ENCODE measurements at places on chromosomes 2 and 18. TPM values are rescaled to one million over a fixed set of nuclear protein-coding genes. Genes with fewer than 3 reads are reported as not detected.

DNA sequence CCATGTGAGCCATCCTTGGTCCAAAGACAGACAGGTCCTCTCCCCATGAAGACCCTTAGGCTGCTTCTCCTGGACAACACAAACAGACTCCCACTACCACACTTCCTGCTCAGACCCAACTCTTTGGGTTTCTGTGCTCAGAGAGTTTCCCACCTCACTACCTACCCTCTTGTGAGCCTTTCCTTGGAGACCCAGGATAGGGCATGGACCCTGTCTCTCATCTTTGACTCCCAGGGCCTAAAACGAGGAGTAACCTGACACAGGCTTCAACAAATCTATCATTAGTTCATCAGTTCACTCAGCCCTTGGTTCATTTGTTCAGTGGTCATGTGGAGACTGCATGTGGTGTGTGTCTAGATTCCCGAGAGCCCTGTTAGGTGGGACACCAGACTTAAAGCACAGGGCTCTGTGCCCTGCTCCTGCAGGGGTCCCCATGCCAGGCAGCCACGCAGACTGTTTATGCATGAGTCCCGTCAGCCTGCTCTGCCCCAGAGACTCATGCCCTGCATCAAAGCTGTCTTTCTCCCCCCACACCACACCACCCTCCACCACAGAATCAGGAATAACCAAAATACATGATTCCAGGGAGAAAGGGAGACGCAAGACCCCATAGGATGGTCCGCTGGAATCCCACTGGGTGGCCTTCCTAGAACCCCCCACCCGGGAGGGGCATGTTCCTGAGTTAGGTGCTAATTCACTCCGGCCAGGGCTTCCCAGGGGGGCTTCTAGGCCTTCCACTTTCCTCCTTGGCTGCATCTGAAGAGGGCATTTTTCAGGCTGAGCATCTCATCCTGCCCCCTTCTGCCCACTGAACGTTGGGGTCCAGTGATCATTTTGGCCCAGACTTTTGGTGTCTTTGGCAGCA, 100.2 kb upstream of the TEX51 start:
- H3K27ac ChIP-seq, result no peak overlapping the region
- no peaks in the 10 kb centered on the region for H3K36me3 ChIP-seq
- H3K4me1 ChIP-seq, result no peaks in the 10 kb centered on the region
- no peak overlapping the region for H3K4me3 ChIP-seq

Gene CD28
- total RNA-seq, result 0.82 TPM

DNA sequence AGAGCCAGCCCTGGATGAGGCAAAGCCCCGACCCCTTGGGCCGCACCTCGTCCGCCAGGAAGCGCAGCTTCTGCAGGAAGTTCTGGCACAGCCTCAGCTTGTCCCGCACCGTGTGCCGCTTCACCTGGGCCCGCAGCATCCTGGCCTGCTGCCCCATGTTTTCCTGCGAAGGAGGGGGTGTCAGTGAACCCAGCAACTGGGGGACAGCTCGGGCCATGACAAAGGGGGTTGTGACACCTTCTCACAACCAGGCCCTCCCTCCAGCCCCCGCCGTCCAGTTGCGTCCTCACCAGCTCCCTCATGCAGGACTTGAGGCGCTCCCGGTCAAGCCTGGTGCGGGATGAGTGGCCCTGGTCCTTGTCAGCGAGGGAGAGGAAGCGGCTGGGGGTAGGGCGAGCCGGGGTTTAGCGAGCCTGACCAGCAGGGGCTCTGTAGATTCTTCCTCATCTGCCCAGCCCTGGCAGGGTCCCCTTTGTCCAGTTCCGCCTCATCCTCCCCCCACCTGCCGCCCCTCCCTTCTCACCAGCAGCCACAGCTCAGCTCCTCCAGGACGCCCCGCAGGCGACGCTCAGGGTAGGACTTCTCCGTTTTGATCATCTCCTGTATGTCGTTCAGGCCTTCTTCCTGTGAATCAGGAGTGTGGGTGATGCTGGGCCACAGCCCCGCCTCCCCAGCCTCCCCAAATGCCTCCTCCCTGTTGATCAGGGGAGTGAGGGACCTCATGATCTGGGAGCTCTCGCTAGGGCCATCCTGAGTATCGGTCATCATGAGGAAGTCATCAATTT, 606 bp downstream of the OTOF start:
- no peaks in the 10 kb centered on the region for H3K4me1 ChIP-seq
- H3K4me3 ChIP-seq, result no peak overlapping the region
- DNase-seq, result no peak
- no peaks in the 10 kb centered on the region for H3K36me3 ChIP-seq
- H3K27ac ChIP-seq, result no peak overlapping the region

Gene REG3A
- total RNA-seq, result not detected

DNA sequence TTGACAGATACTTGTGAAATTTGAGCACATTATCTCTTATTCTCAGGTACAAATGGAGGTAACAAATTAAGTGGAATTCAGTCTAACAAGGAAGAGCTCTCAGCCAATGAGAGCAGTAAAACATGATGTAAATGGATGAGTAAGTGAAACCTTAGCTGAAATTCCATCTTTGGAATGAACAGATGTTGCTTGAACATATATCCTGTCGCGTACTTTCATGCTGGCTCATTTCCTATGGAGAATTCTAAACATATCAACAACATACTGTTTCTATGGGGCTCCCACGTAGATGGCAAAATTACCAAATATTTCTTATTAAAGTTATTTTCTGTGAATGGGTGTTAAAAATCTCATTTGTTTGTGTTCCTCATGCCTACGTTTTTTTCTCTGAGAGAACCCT, 256.3 kb upstream of the LINC00305 start:
- no peak for DNase-seq
- H3K4me1 ChIP-seq, result no peaks in the 10 kb centered on the region
- no peak overlapping the region for H3K4me3 ChIP-seq
- no peaks in the 10 kb centered on the region for H3K27me3 ChIP-seq
- no peaks in the 10 kb centered on the region for H3K36me3 ChIP-seq

Gene GALNT3
- 0.16 TPM for total RNA-seq

DNA sequence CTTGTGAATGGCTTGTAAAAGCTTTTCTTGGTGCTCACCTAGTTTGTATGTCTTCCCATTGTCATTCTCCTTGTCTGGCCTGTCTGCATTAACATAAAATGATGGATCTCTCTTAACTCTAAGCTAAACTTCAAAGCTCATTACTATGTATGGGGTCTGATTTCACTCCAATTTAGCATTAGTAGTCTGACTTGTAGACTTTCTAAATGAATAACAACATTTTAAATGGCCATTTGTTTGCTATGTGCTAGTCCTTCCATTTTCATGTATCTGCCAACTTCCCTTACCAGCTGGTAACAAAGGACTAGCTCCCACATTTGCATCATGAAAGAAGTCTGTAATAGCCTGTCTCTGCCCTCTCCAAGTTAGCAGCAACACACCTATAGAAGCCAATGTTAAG, 324.2 kb upstream of the RGPD4 start:
- H3K4me1 ChIP-seq, result no peaks in the 10 kb centered on the region
- no peak overlapping the region for H3K27ac ChIP-seq
- H3K4me3 ChIP-seq, result no peak overlapping the region
- no peak for DNase-seq
- no peaks in the 10 kb centered on the region for H3K36me3 ChIP-seq

- no peak overlapping the region for H3K27ac ChIP-seq
- H3K36me3 ChIP-seq, result no peaks in the 10 kb centered on the region
- no peaks in the 10 kb centered on the region for H3K4me1 ChIP-seq
- DNase-seq, result no peak
- H3K4me3 ChIP-seq, result no peak overlapping the region
- no peaks in the 10 kb centered on the region for H3K27me3 ChIP-seq
Observed at GRCh38 chr2:88538362-88538917, 85.9 kb upstream of the FOXI3 start.

GRCh38 chr18:77857678-77858655, 608.3 kb downstream of the GALR1 start:
- no peak overlapping the region for H3K4me3 ChIP-seq
- no peak for DNase-seq
- H3K4me1 ChIP-seq, result no peaks in the 10 kb centered on the region
- H3K27ac ChIP-seq, result no peak overlapping the region
- no peaks in the 10 kb centered on the region for H3K36me3 ChIP-seq
- H3K27me3 ChIP-seq, result no peaks in the 10 kb centered on the region

DNA sequence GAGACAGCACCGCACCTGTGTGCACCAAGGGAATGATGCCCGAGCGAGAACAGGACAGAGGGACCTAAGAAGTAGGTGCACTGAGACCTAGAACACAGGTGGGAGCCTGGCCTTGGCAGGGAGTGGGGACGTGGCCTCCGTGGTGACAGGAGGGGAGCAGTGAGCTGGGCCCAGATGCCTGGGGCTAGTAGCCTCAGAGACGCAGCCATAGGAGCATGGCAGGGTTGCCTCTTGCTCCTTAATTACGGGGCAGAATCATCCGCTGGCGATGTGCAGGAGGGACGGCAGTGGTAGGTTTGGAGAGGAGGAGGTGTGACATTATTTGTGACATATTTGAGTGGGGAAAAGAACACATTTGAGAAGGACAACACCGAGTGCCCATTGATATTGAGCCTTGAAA, 57.0 kb upstream of the HPCAL1 start:
- no peaks in the 10 kb centered on the region for H3K27me3 ChIP-seq
- H3K4me1 ChIP-seq, result no peaks in the 10 kb centered on the region
- DNase-seq, result peak; percentile 29
- H3K36me3 ChIP-seq, result no peaks in the 10 kb centered on the region
- H3K4me3 ChIP-seq, result no peak overlapping the region

DNA sequence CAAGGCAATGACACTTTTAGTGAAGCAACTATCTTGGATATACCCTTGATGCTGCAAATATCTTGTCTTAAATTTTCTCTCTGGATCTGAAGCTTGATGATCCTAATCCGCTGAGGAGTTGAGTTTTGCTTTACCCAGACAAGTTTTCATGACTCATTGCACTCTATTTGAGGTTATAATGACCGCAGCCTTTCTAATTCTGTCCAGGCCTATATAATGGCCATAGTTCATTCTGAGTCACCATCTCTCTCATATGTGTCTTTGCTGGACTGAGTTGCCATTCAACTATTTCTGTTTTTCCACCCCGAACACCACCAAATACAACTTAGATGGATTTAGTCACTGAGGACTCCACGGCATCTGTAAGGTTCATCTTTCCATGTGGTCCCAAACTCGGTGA, 802.1 kb upstream of the FAM98A start:
- no peak overlapping the region for H3K4me3 ChIP-seq
- H3K27me3 ChIP-seq, result no peaks in the 10 kb centered on the region
- H3K27ac ChIP-seq, result no peak overlapping the region
- no peaks in the 10 kb centered on the region for H3K36me3 ChIP-seq
- H3K4me1 ChIP-seq, result no peaks in the 10 kb centered on the region

Gene GAREM2
- total RNA-seq, result 1.8 TPM

GRCh38 chr2:21372654-21373053, 248.9 kb downstream of the TDRD15 start:
- no peak overlapping the region for H3K4me3 ChIP-seq
- DNase-seq, result no peak
- no peaks in the 10 kb centered on the region for H3K27me3 ChIP-seq

DNA sequence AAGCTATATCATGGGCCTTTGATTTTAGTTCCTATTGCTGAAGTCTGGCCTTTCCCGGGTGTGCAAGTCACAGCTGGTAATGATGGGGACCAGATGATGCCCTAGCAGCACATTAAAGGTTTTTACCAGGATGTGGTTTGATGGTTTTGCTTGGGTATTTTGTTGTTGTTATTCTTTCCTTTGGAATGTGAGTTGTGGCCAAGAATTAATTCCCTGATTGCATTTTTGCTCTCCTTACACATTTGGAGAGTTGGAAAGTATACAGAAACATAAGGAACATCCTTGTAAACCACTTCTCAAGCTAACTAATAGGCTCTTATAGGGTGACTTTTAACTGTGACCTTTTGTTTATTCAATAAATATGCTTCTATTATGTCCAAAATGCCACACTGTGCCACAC, 154.1 kb upstream of the MMADHC start:
- H3K36me3 ChIP-seq, result no peaks in the 10 kb centered on the region
- no peak for DNase-seq
- peaks cover 11% of the 10 kb centered on the region for H3K4me1 ChIP-seq
- no peaks in the 10 kb centered on the region for H3K27me3 ChIP-seq
- no peak overlapping the region for H3K4me3 ChIP-seq
- no peak overlapping the region for H3K27ac ChIP-seq

- H3K4me3 ChIP-seq, result no peak overlapping the region
- no peaks in the 10 kb centered on the region for H3K27me3 ChIP-seq
- H3K36me3 ChIP-seq, result no peaks in the 10 kb centered on the region
- no peak for DNase-seq
Observed at GRCh38 chr2:71948781-71949536, 198.7 kb downstream of the CYP26B1 start.

DNA sequence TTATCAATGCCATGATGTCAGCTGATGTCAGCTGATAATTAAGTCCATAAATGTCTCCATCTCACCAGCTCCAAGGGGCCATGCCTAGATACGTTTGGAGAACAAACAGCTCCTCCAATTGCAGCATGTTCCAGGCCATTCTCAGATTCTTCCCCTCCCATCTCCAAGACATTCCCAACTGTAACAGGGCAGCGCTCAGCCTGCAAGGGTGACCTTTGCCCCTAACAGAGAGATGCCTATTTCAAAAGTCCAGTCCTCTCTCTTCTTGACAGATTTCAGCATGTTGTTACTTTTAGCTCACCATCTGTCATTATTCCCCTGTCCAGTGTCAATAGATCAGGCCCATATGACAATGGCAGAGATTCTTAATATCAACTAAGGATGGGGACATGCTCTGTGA, 9.9 kb downstream of the PSD4 start:
- H3K27me3 ChIP-seq, result no peaks in the 10 kb centered on the region
- H3K4me1 ChIP-seq, result no peaks in the 10 kb centered on the region
- H3K36me3 ChIP-seq, result no peaks in the 10 kb centered on the region
- DNase-seq, result no peak

DNA sequence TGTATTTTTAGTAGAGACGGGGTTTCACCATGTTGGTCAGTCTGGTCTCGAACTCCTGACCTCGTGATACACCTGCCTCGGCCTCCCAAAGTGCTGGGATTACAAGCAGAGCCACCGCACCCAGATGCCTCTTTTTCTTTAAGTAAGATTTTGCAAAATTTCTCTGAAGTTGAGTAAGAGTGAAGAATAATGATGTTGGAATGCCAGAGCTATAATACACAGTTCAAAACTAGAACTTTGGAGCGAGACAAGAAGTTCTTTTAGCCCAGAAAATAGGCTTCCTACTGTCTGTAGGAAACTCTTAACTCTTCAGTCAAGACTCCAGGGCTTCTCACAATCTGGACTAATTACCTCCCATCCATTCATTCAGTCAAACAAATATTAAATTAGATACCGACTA, 51.4 kb downstream of the MARCHF4 start:
- no peak for DNase-seq
- peaks cover 11% of the 10 kb centered on the region for H3K27me3 ChIP-seq
- no peaks in the 10 kb centered on the region for H3K4me1 ChIP-seq
- no peak overlapping the region for H3K4me3 ChIP-seq

Gene DNER
- 17.7 TPM for total RNA-seq

Gene MFSD2B
- total RNA-seq, result not detected

Gene NFATC1
- total RNA-seq, result 11.4 TPM

GRCh38 chr2:159635006-159635789, 18.9 kb upstream of the BAZ2B start:
- no peak overlapping the region for H3K4me3 ChIP-seq
- H3K4me1 ChIP-seq, result no peaks in the 10 kb centered on the region
- no peaks in the 10 kb centered on the region for H3K27me3 ChIP-seq
- no peak for DNase-seq

- no peak overlapping the region for H3K4me3 ChIP-seq
- no peaks in the 10 kb centered on the region for H3K27me3 ChIP-seq
- H3K27ac ChIP-seq, result no peak overlapping the region
Observed at GRCh38 chr2:1887915-1888314, 143.6 kb upstream of the PXDN start.

GRCh38 chr2:219228041-219228910, 1.2 kb downstream of the ATG9A start:
- H3K27ac ChIP-seq, result peak overlapping the region; percentile 93
- no peak for DNase-seq
- H3K36me3 ChIP-seq, result peaks cover 45% of the 10 kb centered on the region
- H3K4me1 ChIP-seq, result peaks cover 35% of the 10 kb centered on the region
- no peaks in the 10 kb centered on the region for H3K27me3 ChIP-seq

Measured in sigmoid colon (tissue), 7 donors.